ENCODE measurements at places on chromosomes 4 and X. TPM values are rescaled to one million over a fixed set of nuclear protein-coding genes. Genes with fewer than 3 reads are reported as not detected.

Gene WNK3
- 62.3 TPM for total RNA-seq

Gene RHOXF2B
- not detected for total RNA-seq

Gene ETNPPL
- total RNA-seq: 7.2 TPM

Gene TSPYL2
- 28.4 TPM for total RNA-seq

Gene TRIM60
- not detected for total RNA-seq

Gene DNAAF6
- total RNA-seq: 0.92 TPM

Gene SPATA4
- total RNA-seq: 2.3 TPM

Gene CT45A1
- total RNA-seq: not detected

Gene IL2RG
- not detected for total RNA-seq

Gene SYNPO2
- 8.1 TPM for total RNA-seq

Gene SMPX
- not detected for total RNA-seq

Gene MID1
- total RNA-seq: 11.5 TPM

Gene ARMCX2
- total RNA-seq: 67.6 TPM

Gene COL4A6
- total RNA-seq: 3.2 TPM

Gene GALNTL6
- 68.5 TPM for total RNA-seq

Gene CHRDL1
- 5.5 TPM for total RNA-seq

Gene DIPK2B
- total RNA-seq: 2.5 TPM

Gene KLHL4
- 9.5 TPM for total RNA-seq

Gene HPGD
- total RNA-seq: 8.5 TPM

Gene CCNB3
- 0.92 TPM for total RNA-seq

Gene PTPN13
- total RNA-seq: 30.2 TPM

Gene ARMCX1
- 80.5 TPM for total RNA-seq

Gene PROM1
- total RNA-seq: 26.5 TPM

Gene CTAG1B
- not detected for total RNA-seq

Gene C4orf46
- total RNA-seq: 22.4 TPM

Gene DDIT4L
- 3.7 TPM for total RNA-seq

Gene COX7B2
- total RNA-seq: not detected

Gene FAT1
- total RNA-seq: 132 TPM

Gene RAB39B
- 34.1 TPM for total RNA-seq

Gene COL25A1
- 62.1 TPM for total RNA-seq

Gene USP27X
- total RNA-seq: 17.5 TPM

Gene BGN
- 7.6 TPM for total RNA-seq

Gene TLR6
- total RNA-seq: 4.6 TPM

Gene SLITRK4
- total RNA-seq: 59.3 TPM

Gene CCKAR
- total RNA-seq: 4.6 TPM

Gene XKRX
- total RNA-seq: 0.23 TPM

Gene NAP1L2
- total RNA-seq: 65.3 TPM

Gene POF1B
- 0.23 TPM for total RNA-seq

Gene TBL1X
- 7.2 TPM for total RNA-seq
